ENCODE measurements at places on chromosomes 1 and 21.

DNA sequence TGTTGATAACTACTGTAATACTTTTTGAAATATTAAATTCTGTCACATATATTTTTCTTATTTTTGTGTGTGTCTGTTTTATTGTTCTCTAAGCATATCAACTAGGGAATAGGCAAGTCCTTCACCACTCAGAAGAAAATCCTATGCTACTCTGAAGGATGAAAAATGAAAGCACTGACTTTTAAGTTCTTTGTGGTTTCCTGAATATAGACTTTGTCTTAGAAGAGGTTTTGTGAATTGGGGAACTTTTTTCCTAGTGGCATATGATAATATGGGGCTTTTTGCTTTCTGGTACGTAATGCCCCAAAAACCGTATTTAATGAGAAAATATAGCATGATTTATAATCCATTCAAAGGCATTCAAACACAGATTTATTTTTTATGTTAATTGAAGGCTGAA is 136.0 kb downstream of the SNX7 start:
- no peak for DNase-seq

GRCh38 chr1:29809446-29810120 is 573.3 kb downstream of the PTPRU start:
- DNase-seq: no peak

GRCh38 chr1:182699393-182700350 is 15.3 kb upstream of the RGS8 start:
- DNase-seq: no peak

DNA sequence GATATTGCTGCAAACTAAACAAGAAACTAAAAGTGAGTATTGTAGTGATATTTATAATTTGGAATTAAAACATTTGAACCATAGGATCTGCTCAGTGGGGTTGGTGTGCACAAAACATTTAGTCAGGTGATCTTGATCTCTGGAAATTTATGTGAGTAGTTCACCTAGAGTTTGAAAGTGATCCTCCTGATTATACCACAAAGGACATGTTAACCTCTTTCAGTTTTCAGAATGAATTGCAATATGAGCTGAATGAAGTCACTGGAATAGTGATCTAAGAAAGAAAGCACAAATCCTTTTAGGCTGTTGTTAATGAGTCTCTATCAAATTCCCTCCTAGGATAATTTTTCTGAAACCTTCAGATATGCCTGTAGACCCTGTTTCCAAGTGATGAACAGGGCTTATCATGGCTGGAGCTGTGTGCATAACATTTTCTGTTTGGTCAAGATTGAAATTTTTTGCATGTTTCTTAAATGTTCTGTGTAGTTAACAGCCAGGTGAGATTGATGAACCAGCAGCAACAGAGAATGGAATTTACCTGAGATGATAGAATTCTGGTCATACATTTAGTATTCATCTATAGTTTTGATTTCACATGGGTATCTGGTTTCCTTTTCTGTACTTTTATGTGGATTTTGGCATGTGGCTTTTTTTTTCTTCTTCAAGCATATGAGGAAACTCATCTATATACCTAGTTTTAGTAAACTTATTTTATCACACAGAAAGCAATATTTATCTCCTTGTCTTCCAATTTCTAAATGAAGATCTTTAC is 25.5 kb downstream of the CDC14A start:
- DNase-seq: no peak

- peak; percentile 82 for DNase-seq
Observed at GRCh38 chr1:17239420-17239819, 9.5 kb upstream of the PADI3 start.

- DNase-seq: no peak
Observed at GRCh38 chr21:44952116-44952928, 12.5 kb downstream of the SLX9 start.

- DNase-seq: no peak
Observed at GRCh38 chr1:53568540-53568939, 109.3 kb downstream of the DMRTB1 start.

DNA sequence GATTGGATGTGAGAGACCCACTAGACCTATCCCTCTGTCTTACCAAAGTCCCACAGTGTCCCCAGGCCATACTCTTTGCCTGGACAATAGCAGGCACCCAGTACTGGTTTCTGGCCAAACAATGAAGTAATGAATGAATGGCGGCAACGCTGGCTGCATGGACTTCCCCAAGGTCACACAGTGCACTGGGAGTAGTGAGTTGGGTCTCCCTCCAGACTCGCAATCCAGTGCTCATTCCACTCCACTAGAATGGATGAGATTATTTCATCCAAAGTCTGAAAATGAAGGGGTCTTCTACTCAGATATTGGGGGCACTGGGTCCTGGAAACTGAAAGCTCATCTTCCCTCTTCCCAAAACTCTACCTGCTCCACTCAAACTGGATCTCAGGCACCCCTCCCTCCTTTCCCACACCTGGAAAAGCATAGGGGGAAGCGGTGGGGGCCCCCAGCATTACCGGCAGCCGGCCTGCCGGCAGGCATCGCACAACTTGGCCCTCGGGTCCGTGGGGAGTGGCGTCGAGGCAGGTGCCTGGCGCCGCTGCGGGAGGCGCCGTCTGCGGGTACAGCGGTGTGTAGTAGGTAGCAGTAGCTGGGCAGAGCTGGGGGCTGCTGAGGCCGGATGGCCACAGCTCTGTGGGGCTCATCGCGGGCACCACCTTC is 816 bp downstream of the E2F2 start:
- no peak for DNase-seq

DNA sequence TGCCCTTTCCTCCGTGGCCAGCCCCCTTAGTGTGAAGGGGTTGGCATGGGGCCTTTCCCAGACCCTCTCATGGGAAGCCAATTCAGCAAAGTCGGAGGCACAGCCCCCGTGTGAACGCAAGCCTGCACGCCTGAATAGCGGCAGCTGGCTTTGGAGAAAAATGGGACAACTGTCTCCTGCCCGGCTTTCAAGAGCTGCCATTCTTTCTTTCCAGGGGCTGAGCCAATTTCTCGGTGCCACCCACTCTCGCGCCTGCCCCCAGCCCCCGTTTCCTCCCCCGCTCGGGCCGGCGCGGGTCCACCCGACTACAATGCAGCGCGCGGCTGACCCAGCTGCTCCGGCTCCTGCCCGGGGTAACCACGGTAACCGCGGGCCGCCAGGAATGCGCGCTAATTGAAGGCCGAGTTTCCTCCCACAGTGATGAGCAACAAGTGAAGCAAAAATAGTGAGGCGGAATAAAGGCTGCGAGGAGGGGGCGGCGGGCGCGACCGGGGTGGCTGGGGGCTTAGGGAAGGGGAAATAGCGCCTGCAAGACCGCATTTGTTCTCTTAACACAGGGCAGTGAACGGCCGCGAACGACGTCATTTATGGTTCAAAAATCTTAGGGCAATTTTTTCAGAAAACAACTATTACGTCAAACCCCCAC is 27.8 kb downstream of the ILDR2 start:
- no peak for DNase-seq

- DNase-seq: no peak
Observed at GRCh38 chr1:247330548-247331171, 1.0 kb downstream of the ZNF496 start.

- DNase-seq: peak; percentile 62
Observed at GRCh38 chr1:109201123-109201703, 12.5 kb upstream of the SARS1 start.

- DNase-seq: no peak
Observed at GRCh38 chr1:227356620-227357146, 38.4 kb upstream of the CDC42BPA start.

DNA sequence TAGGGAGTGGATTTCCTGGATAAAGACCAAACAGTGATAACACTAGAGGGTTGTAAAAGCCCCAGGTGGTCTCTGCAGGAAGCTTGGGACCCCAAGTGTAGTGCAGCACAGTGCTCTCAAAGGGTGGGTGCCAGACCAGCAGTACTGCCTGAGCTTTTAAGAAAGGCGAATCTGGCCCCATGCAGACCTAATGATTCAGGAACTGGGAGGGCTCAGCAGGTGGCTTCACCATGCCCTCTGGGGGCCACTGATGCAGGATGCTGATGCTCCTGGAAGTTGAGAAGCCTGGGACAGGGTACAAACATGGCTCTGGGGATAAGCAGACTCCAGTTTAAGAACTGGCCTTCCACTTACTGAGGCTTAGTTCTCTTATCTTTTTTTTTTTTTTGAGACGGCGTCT is 29.1 kb upstream of the NEK2 start:
- no peak for DNase-seq

GRCh38 chr1:43059640-43060574 is 101.2 kb upstream of the SLC2A1 start:
- DNase-seq: no peak

DNA sequence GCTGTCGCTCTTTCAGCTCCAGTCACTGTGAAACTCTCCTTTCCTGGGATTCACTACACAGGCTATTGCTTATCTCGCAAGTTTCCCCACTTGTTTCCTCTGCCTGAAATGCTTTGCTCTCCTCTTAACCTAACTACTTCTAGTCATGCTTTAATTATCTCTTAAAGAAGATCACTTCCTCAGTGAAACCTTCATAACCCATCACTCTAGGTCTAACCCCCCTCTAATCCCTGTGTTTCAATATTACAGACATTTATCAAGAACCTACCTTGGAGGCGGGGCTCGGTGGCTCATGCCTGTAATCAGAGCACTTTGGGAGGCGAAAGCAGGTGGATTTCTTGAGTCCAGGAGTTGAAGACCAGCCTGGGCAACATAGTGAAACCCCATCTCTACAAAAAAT is 16.7 kb upstream of the ZNF644 start:
- no peak for DNase-seq

DNA sequence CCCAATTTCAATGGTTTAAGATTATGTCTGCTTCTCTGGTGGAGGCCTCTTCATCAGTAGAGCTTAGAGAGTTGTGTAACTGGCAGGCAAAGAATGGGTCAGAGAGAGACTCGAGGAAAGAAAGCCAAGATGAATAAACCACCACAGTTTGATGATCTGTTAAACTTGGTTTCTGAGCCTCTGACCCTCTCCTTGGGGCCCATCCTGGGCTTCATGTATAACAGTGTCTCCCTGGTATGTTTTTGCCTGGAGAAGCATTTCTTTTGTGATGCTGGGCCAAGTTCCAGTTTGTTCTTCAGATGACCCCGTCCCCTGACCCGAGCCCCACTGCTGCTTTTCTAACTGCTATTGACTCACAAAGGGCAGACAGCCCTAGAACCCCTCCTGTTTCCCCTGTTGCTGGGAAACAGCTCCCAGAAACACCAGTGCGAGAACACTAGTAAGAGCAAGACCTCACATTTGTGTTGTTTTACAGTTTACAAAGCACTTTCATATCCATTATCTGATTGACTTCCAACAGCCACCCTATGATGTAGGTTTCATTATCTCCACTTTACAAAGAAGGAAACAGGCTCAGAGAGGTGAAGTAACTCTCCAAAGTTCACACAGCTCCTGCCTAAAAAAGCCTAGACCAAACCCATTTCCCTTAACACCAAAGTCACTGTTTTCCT is 9.0 kb downstream of the CD2 start:
- no peak for DNase-seq

DNA sequence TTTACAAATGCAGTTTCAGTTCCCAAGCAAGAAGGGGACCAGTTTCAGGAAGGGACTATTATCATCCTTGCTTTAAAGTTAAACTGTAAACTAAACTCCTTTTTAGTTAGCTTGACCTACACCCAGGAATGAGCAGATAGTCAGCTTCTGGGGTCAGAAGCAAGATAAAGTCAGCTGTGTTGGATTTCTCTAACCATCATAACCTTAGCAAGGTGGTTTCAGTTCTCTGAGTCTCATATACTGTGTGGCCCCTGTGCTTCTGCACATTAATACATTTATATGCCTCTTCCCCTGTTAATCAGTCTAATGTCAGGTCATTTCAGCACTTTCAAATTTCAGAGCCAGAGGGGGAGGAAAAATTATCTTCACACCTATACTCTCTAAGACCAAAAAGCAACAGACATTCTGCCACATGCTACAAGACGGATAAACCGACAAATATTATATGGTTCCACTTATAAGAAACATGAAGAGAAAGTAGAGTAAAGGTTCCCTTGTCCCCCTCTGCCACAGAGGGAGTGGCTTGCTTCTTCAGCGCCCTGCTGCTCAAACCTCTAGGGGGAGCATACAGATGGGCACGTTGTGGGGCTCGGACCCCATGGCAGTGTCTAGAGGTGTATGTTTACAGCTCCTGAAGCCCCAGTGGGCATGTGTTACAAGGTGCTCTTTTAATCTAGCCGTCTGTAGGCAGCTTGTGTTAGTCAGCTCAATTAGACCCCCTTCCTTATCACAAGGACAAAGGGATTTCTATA is 89.1 kb downstream of the SMYD3 start:
- DNase-seq: no peak

DNA sequence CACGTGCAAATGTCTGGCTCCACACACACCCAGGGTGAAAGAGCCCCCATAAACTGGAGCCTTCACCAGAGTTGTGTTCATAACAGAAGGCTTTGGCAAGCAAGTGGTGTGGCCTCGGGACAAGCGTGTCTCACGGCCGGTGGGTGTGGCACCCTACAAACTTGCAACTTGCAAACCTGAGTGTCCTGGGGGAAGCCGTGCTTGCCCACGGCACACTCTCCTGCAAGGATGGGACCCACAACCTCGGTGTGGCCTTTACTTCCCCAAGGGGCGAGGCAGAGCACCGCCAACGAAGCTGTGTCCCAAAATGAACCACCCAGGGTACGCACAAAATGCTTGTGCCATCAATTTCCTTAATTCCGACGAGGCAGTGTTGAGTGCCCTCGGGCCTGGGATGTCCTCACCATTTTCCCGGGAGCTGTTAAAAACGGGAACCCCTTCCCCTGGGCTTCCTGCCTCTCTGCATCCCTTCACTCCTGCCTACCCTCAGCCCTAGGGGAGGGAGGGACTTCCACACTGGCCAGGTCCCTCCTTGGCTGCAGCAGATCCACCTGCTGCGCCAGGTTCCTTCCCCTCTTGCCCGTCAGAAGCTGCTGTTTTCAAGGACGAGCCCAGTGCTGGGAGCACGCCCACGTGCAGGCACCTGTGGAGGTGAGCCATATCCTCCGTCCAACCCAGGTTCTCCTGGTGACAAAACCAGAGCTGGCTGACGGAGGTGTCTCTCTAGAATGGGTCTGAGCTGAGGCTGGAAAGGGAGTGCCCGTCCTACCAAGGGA is 111.4 kb downstream of the NPHP4 start:
- DNase-seq: no peak

GRCh38 chr1:81635816-81636215 is 164.9 kb upstream of the ADGRL2 start:
- DNase-seq: no peak

GRCh38 chr21:40481764-40482163 is 365.2 kb downstream of the DSCAM start:
- DNase-seq: no peak

GRCh38 chr1:155128755-155129473 is 1.2 kb downstream of the EFNA1 start:
- no peak for DNase-seq

DNA sequence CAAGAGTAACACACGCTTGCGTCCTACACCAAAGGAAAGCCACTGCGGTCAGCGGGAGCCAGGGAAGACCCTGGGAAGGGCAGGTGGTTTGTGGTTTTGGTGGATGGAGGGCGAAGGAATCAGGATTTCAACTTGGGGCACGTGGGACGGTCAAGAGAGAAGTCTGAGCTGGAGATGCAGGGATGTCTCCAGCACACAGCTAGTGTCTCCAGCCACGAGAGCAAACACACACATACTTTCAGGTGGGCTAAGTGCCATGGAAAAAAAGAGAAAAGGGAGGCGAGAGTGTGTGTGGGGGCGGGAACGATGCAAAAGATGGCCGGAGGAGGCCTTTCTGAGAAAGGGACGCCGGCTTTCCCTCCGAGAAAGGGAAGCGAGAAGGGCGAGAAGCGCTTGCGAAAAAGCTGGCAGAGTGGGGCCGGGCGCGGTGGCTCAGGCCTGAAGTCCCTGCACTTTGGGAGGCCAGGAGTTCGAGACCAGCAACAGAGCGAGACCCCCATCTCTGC is 1.4 kb upstream of the SRRM1 start:
- no peak for DNase-seq

GRCh38 chr1:41615981-41616380 is 131.5 kb upstream of the EDN2 start:
- DNase-seq: no peak
